ENCODE measurements at places on chromosomes 13 and 19.

- DNase-seq: no peak
Measured at GRCh38 chr13:105377452-105377851, 1158.0 kb downstream of the EFNB2 start.

GRCh38 chr19:18393836-18394235 lies 3.6 kb downstream of the LRRC25 start:
- no peak for DNase-seq

DNA sequence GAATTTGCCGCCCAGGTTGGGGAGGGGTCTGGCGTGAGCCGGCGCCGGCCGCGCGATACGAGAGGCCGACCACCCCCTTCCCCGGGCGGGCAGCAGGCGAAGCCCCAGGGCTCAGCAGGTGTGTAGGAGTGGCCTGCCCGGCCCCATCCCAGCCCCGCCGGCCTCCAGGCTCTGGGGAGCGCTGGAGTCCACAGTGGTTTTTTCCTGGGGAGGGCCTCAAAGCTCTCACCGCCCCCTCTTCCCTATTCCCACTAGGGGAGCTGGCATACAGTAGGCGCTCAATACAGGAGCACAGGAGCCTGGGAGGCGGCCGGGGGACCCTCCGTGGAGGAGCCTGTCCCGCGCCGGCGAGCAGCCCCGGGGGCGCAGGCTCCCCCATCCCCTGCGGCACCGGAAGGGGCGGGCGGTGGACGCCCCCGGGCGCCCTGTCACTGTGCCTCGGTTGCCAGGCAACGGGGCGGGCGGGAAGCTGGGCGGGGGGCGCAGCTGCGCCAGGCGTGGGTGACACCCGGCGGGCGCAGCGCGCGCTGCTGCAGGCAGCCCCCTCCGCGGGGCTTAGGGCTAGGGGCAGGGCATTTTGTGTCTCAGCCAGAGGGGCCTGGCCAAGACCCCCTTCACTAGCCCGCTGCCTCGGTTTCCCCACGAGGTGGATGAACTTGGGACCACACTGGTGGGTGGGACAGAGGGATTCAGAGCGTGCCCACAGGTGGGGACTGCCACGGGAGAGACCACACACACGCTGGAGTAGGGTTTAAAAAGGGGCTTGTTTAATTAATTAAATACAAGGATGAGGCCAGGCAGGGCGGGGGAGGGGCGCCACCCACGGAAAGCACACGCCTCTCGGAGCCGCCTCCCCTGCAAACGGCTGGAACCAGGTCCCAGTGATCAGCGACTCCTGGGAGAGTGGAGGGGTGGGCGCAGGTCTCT lies 3.6 kb upstream of the REXO1 start:
- no peak for DNase-seq

DNA sequence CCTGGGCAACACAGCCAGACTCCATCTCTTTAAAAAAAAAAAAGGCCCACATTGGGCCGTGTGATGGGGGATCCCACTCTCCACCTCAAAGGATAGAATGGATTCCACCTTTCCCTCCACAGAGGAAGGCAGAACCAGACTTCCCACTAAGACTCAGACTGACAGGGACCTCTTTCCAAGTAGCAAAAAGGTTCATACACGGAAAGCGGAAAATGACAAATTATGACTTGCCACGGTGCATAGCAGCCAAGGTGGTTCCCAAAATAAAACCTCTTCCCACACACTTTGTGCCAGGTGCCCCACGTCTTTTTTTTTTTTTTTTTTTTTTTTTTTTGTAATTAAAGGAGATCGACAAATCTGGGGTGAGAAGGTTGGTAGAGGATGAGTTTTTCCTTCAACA lies 14.4 kb upstream of the TTYH1 start:
- no peak for DNase-seq

DNA sequence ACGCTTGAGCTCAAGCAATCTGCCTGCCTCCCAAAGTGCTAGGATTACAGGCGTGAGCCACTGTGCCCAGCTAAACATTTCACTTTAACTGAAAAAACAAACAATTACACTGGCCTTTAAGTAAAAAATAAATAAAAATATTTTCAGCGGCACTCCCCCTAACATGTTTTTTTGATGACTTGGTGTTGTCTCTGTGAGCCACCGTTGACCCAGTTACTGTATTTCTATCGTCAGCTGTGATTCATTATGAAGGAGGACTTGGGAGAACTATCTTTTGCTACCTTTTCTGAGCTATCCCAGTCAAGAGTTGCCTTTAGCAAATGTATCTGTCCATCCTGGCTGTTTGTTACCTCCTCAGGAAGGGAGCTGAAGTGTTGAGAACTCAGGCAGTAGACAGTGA lies 18.5 kb upstream of the C19orf33 start:
- peak; percentile 33 for DNase-seq

DNA sequence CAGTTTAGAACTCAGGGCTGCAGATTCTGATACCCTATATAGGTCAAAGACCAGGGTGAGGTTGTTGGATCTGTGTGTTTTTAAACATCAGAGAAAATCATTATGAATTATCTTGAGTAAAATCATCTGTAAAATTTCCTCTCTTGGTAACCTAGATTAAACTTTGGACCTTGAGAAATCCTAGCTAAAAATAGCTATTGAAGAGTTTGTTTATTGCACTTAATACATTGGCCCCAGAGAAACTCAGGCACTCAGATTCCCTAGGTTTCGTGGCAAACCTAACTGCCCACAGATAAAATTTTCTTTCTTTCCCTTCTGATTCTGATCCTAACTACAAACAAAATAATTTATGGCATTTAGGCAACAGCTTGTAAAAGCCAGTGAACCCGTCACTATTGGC lies 102.3 kb downstream of the GPC6 start:
- no peak for DNase-seq

DNA sequence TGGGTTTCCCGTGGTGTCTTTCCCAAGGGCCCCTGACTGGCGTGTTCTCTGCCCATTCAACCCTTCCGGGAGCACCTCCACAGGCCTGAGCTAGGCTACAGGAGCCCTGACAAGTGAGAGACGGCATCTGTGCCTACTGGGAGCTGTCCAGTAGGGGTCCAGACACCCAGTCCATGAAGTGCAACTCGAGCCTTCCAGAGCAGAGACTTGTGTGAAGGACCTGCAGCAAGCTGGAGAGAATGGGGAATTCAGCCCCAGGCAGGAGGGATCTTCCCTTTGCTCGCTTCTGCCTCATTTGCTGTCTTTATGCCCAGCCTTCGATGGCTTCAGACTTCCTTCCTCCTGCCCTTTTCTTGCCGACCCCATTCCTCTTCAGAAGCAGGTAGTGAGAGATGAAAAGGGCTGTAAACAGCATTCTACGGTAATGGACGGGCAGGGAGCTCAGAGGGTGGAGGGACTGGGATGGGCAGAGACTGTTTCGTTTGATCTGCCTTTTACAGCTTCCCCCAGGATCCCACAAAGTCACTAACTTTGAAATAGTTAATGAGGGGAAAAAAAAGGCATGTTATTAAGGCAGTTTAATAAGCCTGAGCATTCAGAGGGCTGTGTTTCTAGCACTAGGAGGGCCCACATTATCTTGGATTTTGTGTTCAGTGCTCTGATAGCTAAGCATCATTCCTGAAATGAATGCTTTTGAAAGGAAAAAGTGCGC lies 327.6 kb downstream of the FGF9 start:
- no peak for DNase-seq

DNA sequence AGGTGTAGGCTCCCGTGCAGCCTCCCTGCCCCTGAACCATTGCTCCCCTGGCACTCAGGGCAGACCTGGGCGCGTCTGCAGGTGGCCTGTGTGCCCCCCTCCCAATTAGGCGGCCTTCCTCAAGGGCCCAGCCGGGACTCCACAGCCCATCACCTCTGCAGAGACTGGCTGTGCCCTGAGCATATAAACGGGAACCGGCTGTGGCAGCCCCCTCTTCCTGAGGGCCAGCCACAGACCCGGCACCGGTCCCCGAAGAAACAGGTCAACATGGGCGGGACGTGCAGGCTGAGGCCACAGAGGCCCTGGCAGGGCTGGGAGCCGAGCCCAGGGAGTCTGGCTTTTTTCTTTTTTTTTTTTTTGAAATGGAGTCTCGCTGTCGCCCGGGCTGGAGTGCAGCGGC lies 12.0 kb downstream of the PIAS4 start:
- no peak for DNase-seq

DNA sequence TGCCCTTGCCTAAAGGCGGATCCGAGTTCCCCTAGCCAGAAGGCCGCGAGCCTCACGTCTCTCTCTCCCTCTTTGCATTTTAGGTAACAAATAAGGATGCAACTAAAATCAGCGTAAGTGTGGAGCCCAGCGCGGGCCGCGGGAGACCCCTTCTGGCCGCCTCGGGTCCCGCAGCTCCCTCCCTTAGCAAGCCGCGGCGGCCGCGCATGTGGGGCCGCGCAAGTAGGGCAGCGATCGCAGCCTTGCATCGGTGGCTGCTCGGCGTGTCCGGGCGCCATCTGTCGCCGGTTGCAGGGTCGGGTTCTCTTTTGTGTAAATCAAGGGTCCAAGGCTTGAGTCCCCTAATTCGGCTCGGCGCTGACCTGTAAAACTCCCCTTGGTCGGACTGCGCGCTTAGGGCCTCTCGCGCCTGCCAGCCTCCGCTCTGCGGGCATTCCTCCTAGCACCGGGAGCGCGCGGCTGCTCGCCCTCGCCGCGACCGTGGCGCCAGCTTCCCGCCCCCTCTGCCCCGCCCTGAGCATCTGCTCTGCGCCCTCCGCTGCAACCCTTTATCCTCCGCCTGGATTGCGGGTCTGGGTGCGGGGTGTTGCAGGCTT lies 2.7 kb downstream of the VSTM2B start:
- DNase-seq: peak; percentile 66

DNA sequence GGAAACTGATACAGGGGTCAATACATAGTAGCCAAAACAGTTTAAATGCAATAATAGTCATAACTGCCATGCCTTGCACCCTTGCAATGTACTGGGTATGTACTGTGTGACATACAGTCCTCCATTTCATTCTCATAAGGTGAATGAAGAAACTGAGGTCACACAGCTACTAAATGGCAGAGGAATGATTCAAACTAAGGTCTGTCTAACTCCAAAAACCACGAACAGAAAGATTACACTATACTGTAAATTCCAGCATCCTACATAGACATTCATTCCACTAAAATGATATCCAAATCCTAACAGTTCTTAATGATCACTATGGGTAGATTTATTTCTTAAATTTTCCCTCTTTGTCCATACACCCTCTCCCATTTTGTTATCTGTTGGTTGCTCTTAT lies 238.1 kb upstream of the SERP2 start:
- DNase-seq: no peak

- no peak for DNase-seq
Measured at GRCh38 chr13:40764587-40765403, 6.2 kb downstream of the MRPS31 start.

GRCh38 chr13:59710996-59711701 lies 452.6 kb downstream of the DIAPH3 start:
- DNase-seq: peak; percentile 17

DNA sequence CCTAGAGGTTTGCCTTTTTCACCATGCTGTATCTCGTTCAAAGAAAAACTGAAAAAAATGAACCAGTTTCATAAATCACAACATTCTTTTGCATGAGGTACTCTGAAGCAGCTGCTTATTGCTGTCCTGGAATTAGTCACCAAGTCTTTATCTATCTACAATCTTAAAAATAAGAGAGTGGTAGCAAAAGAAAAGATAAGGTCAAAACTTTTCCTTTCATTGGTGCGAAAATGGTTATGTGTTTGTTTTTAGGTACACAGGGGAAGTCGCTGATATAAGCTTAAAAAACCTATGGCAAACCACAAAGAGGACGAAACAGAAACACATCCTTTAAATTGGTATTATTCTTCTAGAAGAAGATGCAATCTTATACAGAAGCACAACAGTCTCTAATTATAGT lies 20.7 kb downstream of the OBI1 start:
- no peak for DNase-seq

DNA sequence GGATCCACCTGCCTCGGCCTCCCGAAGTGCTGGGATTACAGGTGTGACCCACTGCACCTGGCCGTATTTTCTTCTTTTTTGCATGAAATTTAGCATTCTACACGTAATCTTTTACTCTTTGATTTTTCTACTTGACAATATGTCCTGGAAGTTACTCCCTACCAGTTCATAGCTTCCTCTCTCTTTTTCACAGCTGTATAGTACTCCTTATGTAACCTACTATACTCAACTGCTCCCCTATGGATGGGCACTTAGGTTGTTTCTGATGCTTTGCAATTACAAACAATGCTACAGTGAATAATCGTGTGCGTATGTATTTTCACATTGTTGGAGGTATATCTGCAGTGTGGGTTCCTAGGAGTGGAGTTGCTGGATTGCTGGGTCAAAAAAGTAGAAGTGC lies 90.5 kb upstream of the FARP1 start:
- no peak for DNase-seq

DNA sequence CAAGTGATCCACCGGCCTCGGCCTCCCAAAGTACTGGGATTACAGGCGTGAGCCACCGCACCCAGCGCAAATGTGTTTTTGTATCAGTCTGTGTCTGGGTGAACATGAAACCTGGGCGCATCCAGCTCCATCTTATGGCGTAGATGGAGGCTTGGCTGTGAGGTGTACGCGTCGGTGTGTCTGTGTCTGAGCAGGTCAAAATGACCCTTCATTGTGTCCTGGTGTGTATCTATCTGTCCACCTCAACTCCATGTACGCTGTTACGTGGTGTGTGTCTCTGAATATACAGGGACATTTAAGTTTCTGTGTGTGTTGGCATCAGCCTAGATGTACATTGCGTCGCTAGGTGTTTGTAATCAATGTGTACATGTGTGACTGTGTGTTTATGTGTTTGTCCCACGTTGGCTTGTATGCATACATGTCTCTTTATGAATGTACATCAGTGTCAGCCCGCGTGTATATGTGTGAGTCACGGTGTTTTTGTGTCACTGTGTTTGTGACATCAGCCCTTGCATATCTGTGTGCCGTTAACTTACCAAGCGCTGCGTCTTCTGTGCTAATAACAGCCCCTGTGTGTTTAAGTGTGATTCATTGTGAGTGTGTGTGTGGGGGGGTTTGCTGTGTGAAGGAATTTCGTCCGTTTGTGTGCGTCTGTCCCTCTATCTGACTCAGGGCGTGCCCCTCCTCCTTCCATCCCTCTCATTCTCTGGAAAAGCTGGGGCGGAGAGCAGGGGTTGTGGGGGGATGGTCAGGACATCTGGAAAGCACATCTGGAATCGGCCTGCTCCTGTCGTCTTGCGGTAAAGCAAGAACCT lies 6.4 kb downstream of the AXL start:
- DNase-seq: peak; percentile 99

GRCh38 chr13:113597391-113598080 lies 13.0 kb downstream of the TFDP1 start:
- no peak for DNase-seq

DNA sequence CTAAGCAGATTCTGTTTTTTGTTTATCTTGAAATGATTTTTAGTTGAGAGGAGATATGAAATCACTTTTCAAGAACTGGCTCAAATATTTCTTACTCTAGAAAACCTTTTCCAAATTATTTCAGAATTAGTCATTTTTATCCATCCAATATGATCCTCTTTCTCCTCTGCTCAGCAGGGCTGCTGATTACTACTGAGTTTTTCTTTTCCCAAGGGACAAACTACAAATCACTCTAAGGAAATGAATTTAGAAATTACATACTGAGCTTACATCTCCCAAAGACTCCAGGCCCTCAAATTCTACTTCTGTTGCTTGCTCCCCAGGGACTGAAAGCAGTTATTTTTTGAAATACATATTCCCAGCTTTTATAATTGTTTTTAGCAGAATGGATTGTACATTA lies 87.4 kb upstream of the UFM1 start:
- DNase-seq: peak; percentile 88

- no peak for DNase-seq
Measured at GRCh38 chr19:10852941-10853340, 4.7 kb downstream of the C19orf38 start.
